ENCODE measurements at places on chromosomes 2 and 18.

GRCh38 chr2:72755647-72756423 is 70.0 kb downstream of the EXOC6B start:
- DNase-seq, result no peak

- no peak for DNase-seq
Measured at GRCh38 chr2:42073739-42074503, 26.1 kb downstream of the PKDCC start.

GRCh38 chr2:111702119-111702803 is 181.7 kb downstream of the ANAPC1 start:
- no peak for DNase-seq

DNA sequence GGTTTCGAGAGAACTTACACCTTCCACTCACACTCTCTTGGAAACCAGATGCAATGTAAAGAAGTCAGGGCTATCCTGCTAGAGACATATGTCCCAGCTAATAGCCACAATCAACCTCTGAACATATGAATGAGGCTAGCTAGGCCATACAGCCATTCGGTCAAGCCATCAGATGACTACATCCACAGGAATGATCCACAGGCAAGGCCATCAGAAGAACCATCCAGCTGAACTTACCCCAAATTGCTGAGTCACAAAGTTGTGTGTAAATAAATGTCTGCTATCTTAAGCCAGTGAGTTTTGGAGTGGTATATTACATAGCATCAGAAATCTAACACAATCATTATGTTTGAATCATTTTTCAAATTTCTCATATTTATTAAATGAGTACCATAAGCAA is 5.2 kb upstream of the SPAST start:
- DNase-seq, result no peak
